ENCODE measurements at places on chromosomes 2 and 18. TPM values are rescaled to one million over a fixed set of nuclear protein-coding genes. Genes with fewer than 3 reads are reported as not detected.

The ICOS gene
- not detected for total RNA-seq

The PDCL3 gene
- 24.5 TPM for total RNA-seq

The KRTCAP3 gene
- 1.5 TPM for total RNA-seq

The PRSS56 gene
- total RNA-seq: not detected

The ALK gene
- not detected for total RNA-seq
